ENCODE measurements at places on chromosomes 2 and 18.

- no peak for DNase-seq
Observed at GRCh38 chr2:128388499-128388941, 69.9 kb upstream of the HS6ST1 start.

GRCh38 chr2:100606332-100606725 lies 43.5 kb downstream of the PDCL3 start:
- no peak for DNase-seq

- DNase-seq = no peak
Observed at GRCh38 chr2:11813951-11814350, 67.5 kb downstream of the LPIN1 start.

- DNase-seq = no peak
Observed at GRCh38 chr2:228197504-228197903, 16.0 kb upstream of the SPHKAP start.

- no peak for DNase-seq
Observed at GRCh38 chr2:88450925-88451810, 1.3 kb downstream of the FOXI3 start.

DNA sequence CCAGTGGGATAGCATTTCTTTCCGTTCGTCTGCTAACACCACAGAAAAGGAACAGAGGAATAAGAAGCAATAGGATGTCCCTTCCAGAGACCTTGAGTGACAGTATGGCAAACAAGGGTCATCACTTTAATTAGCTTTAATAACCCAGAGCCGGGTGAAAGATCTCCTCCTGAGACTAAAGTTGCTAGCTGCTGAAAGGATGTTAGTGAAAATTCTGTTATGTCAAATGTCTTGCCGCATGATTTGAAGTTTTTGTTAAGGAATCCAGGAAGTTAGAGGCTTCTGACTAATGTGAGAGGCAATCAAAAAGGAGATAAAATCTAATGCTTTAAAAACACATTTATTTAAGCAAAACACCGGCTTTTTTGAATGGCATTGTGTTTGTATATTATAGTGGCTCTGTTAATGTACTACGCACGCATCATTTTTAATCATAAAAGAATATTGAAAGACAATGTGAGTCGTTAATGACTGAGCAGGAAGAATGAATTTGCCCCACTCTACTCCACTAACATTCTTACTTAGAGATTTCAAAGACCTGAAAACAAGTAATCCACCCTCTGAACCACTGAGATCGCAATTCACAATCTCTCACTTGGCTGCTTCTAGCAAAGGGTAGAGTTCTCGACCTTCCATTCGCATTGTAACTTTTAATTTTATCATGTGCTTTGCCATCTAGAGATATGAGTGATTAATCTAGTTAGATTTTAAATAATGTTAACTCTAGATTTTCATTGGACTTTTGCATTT lies 536.6 kb downstream of the LRRTM4 start:
- no peak for DNase-seq

- DNase-seq = no peak
Observed at GRCh38 chr2:239249776-239250175, 151.0 kb downstream of the HDAC4 start.

DNA sequence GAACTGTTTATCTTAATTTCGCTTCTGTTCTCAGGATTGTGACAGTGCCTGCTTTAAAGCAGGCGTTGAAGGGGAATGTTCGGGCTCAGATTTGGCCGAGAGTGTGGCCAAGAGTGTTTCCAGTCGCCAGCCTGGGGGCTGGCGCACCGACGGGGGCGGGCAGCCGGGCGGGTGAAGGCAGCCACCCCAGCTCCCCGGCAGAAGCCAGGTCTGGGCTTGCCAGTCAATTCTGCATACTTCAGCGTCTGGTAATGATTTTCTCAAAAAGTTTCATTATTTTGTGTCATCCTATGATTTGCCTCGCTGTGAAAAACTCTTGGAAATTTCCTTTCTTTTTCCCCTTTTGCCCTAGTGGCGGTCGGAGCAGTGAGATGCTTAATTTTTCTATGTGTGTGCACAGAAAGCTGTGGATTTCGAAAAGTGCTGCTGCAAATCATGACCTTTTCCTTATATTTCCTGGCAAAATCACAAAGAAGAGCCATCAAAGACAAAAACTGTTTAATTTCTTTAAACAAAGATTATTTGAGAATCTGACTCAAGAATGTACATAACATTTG lies 856 bp downstream of the FAM228A start:
- no peak for DNase-seq

GRCh38 chr2:218360453-218360852 lies 3.8 kb downstream of the CATIP start:
- no peak for DNase-seq

DNA sequence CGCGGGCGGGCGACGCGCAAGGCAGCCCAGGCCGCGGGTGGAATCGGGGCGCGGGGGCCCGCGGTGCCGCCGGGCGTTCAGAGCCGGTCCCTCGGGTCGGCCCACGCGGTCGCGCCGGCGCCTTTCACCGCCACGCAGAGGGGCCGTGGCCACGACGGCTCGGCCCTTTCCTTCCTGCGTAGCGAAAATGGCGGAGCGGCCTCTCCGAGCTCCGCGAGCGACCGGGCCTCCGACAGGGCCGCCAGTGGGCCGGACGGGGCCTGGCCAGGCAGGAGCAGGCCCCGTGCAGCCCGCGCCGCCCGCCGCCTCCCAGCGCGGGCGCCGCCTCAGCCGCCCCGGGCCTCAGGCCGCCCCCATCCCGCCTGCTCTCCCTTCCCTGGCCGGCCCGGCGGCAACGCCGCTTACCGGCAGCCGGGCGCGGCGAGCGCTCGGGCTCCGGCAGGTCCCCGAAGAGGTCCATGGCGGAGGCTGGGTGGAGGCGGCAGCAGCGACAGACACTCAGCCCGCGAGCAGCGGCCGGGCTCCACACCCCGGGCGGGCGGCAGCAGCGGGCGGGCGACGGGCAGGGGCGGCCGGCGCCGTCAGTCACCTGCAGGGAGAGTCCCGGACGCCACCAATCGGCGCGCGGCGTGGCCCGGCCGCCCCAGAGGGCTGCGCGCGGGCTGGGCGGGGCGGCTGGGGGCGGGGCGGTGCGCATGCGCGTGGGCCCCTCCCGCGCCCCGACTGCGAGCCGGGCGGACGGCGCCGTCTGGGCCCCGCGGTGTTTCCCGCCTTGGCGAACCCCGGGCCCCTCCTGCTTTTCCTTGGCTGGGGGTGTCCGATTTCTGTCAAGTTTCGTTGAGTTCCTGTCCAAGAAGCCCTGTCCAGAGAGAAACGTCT lies at the start of gene ILKAP:
Gene ILKAP (minus strand): TSS at position 602 of the 879 bp plus-strand sequence. CDS start 142 bp downstream, at position 460.
- DNase-seq = peak; percentile 88

DNA sequence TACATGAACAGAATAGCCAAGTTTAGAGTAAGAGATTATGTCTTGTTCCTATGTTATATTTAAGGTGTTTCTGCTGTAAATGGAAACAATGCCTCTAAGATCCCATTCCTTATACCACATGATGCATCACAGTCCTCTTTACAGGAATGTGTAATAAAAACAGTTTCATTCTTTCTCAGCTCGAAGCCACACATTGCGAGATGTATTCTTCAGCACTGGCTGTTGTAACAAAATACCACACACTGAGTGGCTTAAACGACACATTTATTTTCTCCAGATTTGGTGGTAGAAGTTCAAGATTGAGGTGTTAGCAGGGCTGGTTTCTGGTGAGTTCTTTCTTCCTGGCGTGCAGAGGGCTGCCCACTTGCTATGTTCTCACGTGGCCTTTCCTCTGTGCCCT lies 246.2 kb downstream of the SOCS6 start:
- DNase-seq = no peak

GRCh38 chr2:175568109-175568730 lies 386.7 kb upstream of the ATP5MC3 start:
- no peak for DNase-seq

- no peak for DNase-seq
Observed at GRCh38 chr2:201949181-201949926, 84.3 kb upstream of the FZD7 start.

DNA sequence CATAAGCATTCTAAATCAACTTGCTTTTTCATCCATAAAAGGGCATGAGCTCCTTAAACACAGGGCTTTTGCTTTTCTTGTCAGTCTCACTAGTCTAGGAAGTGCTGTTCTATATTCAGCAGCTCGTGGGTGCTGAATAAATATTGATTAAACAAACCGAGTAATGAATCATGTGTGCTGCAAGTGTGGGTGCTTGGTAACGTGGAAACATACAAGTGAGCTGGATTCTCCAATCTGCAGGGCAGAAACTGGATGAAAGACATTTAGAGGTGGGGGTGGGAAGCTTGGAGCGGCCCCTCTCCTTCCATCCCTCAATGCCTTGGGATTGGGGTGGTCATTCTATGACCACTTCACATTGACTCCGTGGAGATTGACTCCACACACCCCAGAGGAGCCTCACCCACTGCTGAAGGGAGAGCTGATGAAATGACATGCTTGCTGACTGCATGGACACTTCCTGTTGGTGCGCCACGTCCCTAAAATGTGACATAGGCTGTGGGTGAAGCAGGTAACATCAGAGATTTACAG lies 114.6 kb downstream of the DOCK10 start:
- DNase-seq = peak; percentile 64

GRCh38 chr2:69745035-69745434 lies 3.1 kb downstream of the ANXA4 start:
- DNase-seq = no peak

GRCh38 chr18:79733135-79733701 lies 53.6 kb downstream of the CTDP1 start:
- DNase-seq = no peak

- no peak for DNase-seq
Observed at GRCh38 chr2:59012234-59012633, 771.1 kb upstream of the FANCL start.

GRCh38 chr18:48079885-48080284 lies 149.4 kb upstream of the SMAD2 start:
- no peak for DNase-seq

DNA sequence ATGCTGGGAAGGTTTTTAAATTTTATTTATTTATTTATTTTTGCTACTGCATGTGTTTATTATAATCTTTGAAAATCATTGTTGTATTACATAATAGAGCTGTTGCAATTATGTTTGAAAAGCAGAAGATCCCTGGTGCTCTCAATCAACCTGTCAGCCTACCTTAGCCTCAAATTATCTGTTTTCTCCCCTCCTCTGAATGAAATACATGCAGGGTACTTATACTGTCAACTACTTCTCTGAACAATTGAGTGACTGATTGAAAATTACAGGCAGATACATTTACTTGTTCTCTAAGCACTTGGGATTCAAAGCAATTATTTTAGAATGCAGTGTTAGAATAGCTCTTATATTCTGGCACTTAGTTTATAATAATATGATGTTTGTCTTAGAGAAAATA lies 8.1 kb downstream of the KYNU start:
- DNase-seq = no peak

- no peak for DNase-seq
Observed at GRCh38 chr18:74567822-74568221, 29.8 kb upstream of the ZNF407 start.

GRCh38 chr18:79631761-79632446 lies 47.7 kb upstream of the CTDP1 start:
- DNase-seq = no peak

DNA sequence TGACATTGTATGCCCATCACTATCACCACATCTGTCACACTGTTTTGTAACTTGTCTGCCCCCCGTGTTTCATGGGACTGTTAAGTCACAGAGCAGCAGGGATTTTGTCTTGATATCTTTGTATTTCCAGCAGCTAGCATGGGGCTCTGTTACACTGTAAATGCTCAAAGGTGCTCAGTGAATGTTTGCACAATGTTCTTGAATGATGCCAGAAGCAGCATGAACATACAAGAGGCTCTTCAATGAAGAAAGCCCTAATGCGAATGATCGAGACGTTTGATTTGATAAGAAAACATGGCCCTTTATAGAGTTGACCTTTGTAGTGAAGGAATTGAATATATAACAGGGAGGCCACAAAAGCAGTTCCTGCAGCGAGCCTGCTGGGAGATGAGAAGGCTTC lies 120.9 kb upstream of the TTC39C start:
- DNase-seq = no peak

DNA sequence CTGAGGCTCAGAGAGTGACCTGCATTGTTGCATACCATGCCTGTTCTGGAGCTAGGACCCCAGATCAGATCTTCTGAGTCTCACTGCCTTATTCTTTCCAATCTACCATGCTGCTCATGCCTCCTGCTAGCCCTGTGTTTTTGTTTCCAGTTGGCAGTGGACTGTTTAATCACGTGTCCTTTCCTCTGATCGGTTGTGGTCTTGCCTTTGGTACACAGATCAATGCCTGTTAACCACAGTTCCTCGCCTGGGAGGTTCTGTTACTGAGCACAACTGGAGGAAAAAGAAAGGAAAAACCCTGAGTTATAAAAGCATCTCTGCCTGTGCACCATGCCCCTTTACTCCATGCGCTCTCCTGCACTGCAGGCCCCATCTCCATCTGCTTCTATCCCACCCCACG lies 329.1 kb downstream of the SETBP1 start:
- DNase-seq = no peak

DNA sequence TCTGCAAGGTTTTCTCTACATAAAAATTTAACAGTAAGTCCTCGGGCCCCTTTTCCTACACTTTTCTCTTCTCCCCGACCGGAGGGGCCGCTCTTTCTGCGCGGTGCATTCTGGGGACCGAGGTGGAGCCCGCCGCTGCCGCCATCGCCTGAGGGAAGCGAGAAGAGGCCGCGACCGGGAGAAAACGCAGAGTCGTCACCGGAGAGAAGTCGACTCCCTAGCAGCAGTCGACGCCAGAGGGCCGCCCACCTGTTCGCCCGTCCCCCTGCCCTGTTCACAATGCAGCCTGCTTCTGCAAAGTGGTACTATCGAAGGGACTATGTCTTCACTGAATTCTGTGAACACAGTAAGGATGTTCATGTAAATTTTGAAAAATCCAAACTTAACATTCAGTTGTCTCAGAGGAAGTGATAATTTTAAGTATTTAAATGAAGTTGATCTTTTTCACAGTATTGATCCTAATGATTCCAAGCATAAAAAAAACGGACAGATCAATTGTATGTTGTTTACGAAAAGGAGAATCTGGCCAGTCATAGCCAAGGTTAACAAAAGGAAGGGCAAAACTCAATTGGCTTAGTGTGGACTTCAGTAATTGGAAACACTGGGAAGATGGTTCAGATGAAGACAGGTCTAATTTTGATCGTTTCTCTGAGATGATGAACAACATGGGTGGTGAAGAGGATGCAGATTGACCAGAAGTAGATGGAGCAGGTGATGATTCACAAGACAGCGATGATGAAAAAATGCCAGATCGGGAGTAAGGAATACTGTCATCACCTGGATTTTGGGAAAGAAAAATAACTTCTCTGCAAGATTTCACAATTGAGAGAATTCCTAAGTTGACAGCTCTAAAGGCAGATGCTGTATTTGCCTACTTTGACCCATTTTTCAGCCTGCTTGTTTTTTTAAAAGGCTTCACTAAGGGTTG lies 55.8 kb downstream of the ASXL2 start:
- DNase-seq = peak; percentile 61

DNA sequence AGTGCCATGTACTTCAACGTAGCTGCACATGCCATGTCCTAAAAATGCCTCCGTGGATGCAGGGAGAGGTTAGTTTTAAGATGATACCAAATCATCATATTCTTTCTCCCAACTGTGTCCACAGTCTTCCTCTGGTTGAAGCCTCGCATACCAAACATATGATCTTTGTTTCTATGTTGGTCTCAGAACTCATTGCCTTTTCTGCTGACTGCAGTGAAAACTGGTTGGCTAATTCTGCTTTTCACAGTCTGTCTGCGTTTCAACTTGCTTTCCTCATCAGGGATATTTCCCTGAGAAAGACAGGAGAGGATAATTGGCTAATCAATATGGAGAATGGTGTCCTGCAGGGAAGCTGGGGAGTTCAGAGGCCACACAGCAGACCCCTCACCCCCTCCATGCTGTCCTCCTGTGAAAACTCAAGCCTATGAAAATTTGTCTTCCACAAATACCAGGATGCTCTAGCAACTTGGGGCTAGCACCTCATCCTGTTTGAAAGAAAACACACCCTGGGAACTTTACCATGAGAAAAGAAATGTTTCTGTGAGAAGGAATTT lies 192.2 kb upstream of the PXDN start:
- no peak for DNase-seq
